ELR (cell line): ENCODE measurements at places on chromosomes 11 and 22.

DNA sequence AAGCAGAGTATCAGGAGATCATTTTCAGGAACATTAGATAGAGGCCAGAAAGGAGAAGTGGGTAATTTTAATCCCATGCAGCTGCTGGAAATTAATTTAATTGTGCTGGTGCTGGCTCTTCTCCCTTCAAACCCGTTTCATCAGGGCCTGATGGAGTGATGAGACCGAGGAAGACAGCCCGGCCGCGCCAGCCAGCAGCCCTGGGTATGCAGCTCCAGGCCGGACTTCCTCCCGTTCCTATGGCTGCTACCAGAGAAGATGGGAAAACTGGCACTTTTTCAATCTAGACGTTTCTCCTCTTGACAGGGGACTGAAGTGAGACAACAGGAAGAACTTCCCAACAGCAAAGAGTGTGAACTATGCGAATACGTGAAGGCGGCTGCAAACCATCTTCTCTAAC, 24.6 kb upstream of the ZBTB16 start:
- DNase-seq: no peak

GRCh38 chr11:127055236-127055635, 54.7 kb upstream of the KIRREL3 start:
- DNase-seq: no peak

- DNase-seq: no peak
Measured at GRCh38 chr11:83571302-83571701, 285.1 kb upstream of the CCDC90B start.

GRCh38 chr11:117180661-117181585, 2.4 kb downstream of the SIDT2 start:
- peak; percentile 75 for DNase-seq

GRCh38 chr22:23102776-23103175, 32.5 kb downstream of the GNAZ start:
- no peak for DNase-seq

- DNase-seq: peak; percentile 69
Measured at GRCh38 chr22:50118557-50119168, 28.9 kb downstream of the MOV10L1 start.

GRCh38 chr11:64826578-64827450, 16.5 kb upstream of the MEN1 start:
- DNase-seq: no peak

- DNase-seq: no peak
Measured at GRCh38 chr11:1768141-1768469, 4.4 kb upstream of the CTSD start.

GRCh38 chr22:40176921-40177737, 596 bp upstream of the TNRC6B start:
- DNase-seq: peak; percentile 76

DNA sequence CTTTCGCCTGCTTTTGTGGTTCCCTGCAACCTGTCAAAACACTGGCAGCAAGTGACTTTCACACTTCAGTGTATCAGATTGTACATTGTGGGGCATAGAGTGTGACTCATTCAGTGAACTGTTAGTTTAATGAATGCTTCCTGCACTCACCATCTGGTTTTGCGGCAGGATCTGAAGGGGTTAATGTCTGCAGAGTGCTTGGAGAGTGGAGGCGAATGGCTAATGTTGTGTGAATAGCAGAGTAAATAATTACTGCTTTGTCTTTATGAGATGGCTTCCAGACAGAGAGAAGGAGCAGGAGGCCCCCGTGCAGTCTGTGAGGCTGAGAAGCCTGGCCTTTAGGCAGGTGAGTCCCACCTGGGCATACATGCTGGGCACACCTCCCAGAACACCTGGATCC, 454.3 kb upstream of the KIRREL3 start:
- no peak for DNase-seq

GRCh38 chr11:94946812-94947211, 26.5 kb downstream of the CWC15 start:
- no peak for DNase-seq

- no peak for DNase-seq
Measured at GRCh38 chr11:115501893-115502589, 2.2 kb downstream of the CADM1 start.

- DNase-seq: no peak
Measured at GRCh38 chr11:117857734-117858414, 18.6 kb downstream of the FXYD6 start.
